Amygdala (tissue), 56 donors: ENCODE measurements at places on chromosomes 4 and X.

GRCh38 chrX:13821738-13822137 lies 4.8 kb upstream of the GPM6B start:
- DNase-seq = no peak

GRCh38 chrX:82757614-82758013 lies 750.5 kb upstream of the POU3F4 start:
- DNase-seq = no peak

DNA sequence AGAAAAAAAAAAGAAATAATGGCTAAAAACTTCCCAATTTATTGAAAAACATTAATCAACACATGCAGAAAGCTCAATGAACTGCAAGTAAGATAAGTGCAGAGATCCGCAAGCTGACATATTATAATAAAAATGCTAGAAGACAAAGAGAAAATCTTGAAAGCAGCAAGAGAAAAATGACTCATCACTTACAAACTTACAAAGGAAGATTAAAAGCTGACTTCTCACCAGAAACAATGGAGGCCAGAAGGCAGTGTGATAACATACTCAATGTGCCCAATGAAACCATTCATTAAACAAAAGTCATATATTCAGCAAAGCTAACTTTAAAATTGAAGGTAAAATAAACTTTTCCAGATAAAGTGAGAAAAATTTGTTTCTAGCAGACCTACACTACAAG lies 7.3 kb upstream of the BRWD3 start:
- no peak for DNase-seq

DNA sequence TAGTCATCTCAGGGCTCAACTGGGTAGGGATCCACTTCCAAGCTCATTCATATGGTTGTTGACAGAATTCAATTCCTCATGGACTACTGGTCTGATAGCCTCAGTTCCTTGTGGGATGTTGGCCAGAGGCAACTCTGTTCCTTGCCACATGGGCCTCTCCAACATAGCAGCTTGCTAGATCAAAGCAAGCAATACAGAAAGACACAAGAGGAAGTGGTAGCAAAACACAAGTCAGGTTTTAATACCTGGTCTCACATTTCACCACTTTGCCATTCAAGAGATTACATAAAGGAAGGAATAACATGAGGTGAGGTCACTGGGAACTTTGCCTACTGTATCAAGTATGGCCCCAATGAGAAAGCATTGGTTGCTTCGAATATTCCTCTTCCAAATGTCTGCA lies 79.2 kb downstream of the PRSS12 start:
- DNase-seq = no peak

DNA sequence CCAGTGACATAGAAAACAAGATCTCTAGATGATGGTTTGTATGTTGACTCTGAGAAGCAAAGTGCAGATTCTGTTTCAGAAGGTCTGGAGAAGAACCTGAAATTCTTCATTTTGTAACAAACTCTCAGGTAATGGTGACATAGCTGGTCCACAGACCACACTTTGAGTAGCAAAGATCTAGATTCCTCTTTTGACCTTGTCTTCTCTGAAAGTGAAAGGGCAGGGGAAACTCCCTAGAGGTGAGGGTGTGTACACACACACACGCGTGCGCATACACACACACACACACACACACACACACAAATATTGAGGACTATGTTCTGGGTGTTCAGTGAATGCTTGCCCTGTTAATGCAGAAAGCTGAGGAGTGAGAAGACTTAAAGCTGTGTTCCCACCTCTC lies 110.1 kb downstream of the NHSL2 start:
- no peak for DNase-seq

GRCh38 chr4:119647558-119647957 lies 19.0 kb upstream of the PDE5A start:
- no peak for DNase-seq

DNA sequence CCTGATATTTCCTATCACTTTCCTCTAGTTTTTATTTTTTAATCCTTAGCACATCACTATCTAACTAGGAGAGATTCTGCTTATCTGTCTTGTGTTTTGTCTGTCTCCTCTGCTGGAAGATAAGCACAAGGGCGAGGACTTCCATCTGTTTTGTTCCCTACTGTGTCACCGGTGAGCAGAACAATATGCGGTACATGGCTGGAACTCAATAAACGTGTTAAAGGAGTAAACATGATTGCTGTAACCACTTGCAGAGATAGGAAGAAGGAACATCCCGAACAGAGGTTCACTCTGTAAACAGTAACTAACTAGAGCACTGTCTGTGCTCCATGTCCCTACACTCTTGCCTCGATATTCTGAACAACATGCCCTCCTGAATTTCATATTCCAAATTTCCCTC lies 5.2 kb downstream of the HS3ST1 start:
- no peak for DNase-seq

DNA sequence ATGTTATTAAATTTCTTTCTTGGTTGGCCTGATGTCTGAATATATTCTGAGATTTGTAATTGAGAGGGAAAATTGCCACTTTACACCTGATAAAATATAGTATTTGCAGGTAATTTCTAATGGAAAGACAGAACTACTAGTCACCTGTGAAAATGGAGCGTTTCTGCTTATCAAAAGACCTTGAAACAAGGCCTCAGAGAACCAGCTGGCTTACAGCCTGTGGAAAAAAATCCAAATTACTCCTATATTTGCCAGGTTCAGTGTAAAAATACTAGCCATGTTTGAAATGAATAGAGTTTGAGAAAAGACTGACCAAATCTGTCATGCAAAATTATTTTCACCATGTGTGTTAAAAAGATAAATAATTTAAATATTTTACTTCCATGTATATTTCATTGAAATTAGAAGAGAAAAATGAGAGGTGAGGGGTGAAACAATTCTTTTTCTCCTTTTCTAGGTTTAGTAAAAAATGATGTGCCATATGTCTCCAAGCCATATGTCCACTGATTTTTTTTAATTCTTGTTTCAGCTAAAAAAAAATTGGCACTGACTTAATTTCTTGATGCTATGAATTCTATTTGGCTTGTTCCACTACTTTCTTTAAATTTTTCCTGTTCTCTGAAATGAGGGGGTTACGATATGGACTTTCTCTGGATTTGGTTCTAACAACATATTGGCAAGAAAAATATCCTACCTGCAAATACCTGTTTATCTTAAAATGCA lies 464.9 kb downstream of the GRXCR1 start:
- DNase-seq = no peak

DNA sequence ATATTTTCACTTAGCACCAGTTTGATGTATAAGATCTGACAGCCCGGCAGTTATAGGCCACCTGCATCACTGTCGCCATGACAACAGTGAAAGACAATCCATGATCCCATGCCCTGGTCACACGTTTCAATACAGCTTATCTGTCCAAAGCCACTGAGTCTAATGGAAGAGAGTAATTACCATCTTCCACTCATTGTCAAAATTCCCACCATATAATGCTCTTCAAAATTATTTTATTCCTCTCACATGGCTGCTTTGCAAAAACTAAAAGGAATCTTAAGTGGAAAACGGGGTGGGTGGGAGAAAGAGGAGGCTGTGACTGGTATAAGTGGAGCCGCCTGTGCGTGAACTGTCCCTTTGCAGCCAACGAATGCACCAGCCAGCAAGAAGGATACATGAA lies 44.2 kb downstream of the MAML3 start:
- DNase-seq = no peak

DNA sequence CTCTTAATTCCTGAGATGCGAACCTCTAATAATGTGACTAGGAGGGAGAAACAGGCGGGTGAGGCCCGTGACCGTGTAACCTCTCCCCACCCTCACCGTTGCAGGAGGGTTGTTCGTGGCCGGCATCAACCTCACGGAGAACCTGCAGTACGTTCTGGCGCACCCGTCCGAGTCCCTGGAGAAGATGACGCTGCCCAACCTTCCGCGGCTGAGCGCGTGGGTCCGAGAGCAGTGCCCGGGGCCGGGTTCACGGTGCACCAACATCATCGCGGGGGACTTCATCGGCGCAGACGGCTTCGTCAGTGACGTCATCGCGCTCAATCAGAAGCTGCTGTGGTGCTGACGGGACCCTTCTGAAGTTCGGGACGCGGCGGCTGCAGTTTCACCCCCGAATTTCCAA lies 17.8 kb downstream of the PLCXD1 start:
- no peak for DNase-seq

- DNase-seq = no peak
Measured at GRCh38 chr4:83850435-83850834, 314.5 kb downstream of the GPAT3 start.

DNA sequence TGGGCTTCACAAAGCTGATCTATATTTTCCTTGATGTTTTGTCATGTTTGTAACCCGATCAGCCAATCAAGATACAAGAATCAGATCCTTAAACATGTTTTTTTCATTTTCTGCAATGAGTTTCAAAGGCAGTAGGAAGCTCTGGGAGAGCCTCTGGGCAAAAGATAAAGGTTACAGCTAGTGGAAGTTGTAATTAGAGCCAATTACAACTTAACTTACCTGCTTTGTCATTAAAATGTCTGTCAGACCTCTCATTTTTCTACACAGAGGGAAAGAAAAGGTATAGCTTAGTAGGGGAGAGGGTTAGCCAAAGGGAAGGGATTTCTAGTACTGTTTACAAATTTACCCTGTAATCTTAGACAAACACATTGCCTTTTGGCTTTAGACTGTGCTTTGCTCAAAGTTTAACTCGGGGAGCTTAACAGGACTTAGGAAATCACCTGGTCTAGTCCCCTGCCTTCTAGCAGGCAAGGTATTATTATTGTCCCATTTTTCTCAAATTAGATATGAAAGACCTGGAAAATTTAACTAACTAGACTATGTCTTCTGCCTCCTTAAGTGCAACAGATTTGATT lies 55.8 kb downstream of the FGF16 start:
- DNase-seq = no peak

DNA sequence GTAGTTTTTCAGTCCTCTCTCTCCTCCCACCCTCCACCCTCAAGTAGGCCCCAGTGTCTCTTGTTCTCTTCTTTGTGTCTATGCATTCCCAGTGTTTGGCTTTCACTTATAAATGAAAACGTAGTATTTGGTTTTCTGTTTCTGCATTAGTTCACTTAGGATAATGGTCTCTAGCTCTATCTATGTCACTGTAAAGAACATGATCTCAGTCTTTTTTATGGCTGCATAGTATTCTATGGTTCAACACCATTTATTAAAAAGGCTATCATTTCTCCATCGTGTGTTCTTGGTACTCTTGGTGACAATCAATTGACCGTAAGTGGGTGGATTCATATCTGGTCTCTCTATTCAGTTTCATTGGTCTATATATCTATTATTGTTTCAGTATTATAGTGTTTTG lies 18.7 kb upstream of the IL2 start:
- no peak for DNase-seq

DNA sequence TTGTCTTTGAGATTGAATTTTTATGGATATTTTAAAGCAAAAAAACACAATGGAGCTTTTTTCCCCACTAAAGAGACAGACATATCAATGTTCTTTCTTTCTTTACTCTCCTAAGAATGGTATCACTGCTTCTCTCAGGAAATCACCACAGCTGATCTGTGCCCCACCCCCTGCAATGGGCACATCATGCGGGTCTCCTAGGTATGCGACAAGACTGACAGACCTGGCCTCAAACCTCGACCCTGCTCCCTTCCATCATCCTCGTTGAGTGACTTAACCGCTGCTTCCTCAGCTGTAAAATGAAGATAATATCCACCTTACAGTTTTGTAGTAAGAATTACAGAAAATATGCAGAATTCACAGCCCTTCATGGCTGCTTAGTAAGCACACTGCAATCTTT lies 58.3 kb downstream of the LEF1 start:
- no peak for DNase-seq

GRCh38 chrX:150692831-150693724 lies at the start of gene MTMR1:
Gene MTMR1, plus strand, starts transcription at chrX:150693396. Its CDS starts 135 bp downstream, at chrX:150693531.
- DNase-seq = no peak

- DNase-seq = no peak
Measured at GRCh38 chr4:88791274-88791673, 93.6 kb upstream of the NAP1L5 start.

GRCh38 chrX:110402091-110402849 lies 43.6 kb downstream of the RTL9 start:
- no peak for DNase-seq

- no peak for DNase-seq
Measured at GRCh38 chr4:79141530-79141929, 184.3 kb downstream of the NAA11 start.

- no peak for DNase-seq
Measured at GRCh38 chr4:76354517-76355473, 48.3 kb downstream of the STBD1 start.

- no peak for DNase-seq
Measured at GRCh38 chrX:3124031-3124430, 82.8 kb downstream of the ARSF start.

GRCh38 chrX:149221230-149221629 lies 283.9 kb downstream of the IDS start:
- DNase-seq = no peak

DNA sequence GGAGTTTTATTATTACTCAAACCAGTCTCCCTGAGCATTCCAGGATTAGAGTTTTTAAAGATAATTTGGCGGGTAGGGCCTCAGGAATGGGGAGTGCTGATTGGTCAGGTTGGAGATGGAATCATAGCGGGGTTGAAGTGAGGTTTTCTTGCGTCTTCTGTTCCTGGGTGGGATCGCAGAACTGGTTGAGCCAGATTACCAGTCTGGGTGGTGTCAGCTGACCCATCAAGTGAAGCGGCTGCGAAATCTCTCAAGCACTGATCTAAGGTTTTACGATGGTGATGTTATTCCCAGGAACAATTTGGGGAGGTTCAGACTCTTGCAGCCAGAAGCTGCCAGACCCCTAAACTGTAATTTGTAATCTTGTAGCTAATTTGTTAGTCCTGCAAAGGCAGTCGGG lies 25.1 kb upstream of the SETD7 start:
- DNase-seq = no peak

DNA sequence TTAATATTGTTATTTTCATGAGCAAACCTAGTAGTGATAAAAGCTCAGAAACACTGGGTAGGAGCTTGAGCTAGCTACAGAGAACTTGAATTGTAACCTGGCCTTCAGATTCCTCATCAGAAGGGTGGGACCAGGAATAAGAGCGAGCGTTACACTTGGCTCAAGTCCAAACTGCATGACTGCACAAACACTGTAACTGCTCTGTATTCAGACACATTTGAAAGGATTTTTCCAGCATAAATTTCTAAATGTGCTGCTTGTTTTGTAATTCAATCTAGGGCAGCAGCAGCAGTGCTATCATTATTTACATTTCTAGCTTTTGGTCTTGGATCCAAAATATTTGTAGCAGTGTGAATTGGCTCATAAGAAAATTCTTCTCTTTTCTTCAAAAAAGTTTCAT lies 133.0 kb upstream of the TMLHE start:
- no peak for DNase-seq

GRCh38 chrX:15813416-15813815 lies 23.1 kb downstream of the ZRSR2 start:
- DNase-seq = no peak

- DNase-seq = no peak
Measured at GRCh38 chr4:100945789-100946188, 401.5 kb downstream of the PPP3CA start.

DNA sequence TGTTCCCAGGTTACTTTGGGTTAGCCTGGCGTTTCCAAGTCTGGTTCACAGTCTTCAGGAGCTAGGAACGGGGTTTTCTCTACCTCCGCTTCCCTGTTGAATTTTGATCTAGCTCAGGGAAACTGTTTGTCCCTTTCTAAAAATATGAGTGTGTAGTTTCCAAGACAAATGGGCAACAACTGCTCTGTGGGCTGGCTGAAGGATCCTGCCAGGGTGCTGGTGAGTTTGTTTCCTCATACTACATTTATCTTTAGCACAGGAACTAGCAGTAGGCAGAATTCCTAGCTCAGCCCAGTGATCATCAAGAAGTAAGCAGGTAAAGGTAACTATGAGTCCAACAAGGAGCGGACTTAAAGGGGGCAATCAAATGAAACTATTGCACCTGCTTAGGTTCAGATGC lies 13.3 kb upstream of the FAM47E start:
- no peak for DNase-seq
